Activated T-helper 2 cell treated with anti-CD3 and anti-CD28 coated beads, Interferon-gamma antibody, Interleukin-2, Interleukin-4, amounts not matched to agents 10 μg/mL and 5 μg/mL and 100 μg/mL, durations not matched to agents 14 hours and 24 hours and 36 hours (primary cell): ENCODE measurements at places on chromosomes 12 and 14. TPM values are rescaled to one million over a fixed set of nuclear protein-coding genes. Genes with fewer than 3 reads are reported as not detected.

Gene ART4
- total RNA-seq, result not detected in 2 replicates

GRCh38 chr14:65243766-65244442 is 141.6 kb upstream of the MAX start:
- no peaks in the 10 kb centered on the region for H3K27me3 ChIP-seq
- DNase-seq, result no peak
- no peak overlapping the region for H3K4me3 ChIP-seq
- peaks cover 7% of the 10 kb centered on the region for H3K4me1 ChIP-seq

- H3K36me3 ChIP-seq, result no peaks in the 10 kb centered on the region
- no peak for DNase-seq
Observed at GRCh38 chr12:126518596-126519200, 1453.5 kb downstream of the AACS start.

GRCh38 chr12:90939382-90939781 is 15.6 kb downstream of the CCER1 start:
- H3K4me3 ChIP-seq, result no peak overlapping the region
- peaks cover 17% of the 10 kb centered on the region for H3K4me1 ChIP-seq
- H3K36me3 ChIP-seq, result peaks cover 2% of the 10 kb centered on the region
- no peak overlapping the region for H3K27ac ChIP-seq
- peaks cover 4% of the 10 kb centered on the region for H3K27me3 ChIP-seq
- no peak for DNase-seq

- H3K27ac ChIP-seq, result no peak overlapping the region
- H3K36me3 ChIP-seq, result no peaks in the 10 kb centered on the region
- H3K4me1 ChIP-seq, result peaks cover 15% of the 10 kb centered on the region
- H3K27me3 ChIP-seq, result peaks cover 3% of the 10 kb centered on the region
- no peak for DNase-seq
Observed at GRCh38 chr12:4052691-4053090, 179.5 kb upstream of the PARP11 start.

Gene CMKLR1
- total RNA-seq, result not detected in 2 replicates

- peaks cover 45% of the 10 kb centered on the region for H3K36me3 ChIP-seq
- H3K4me3 ChIP-seq, result no peak overlapping the region
- peaks cover 2% of the 10 kb centered on the region for H3K4me1 ChIP-seq
- H3K27ac ChIP-seq, result no peak overlapping the region
- H3K27me3 ChIP-seq, result no peaks in the 10 kb centered on the region
Observed at GRCh38 chr12:111471236-111471635, 65.5 kb downstream of the SH2B3 start.

DNA sequence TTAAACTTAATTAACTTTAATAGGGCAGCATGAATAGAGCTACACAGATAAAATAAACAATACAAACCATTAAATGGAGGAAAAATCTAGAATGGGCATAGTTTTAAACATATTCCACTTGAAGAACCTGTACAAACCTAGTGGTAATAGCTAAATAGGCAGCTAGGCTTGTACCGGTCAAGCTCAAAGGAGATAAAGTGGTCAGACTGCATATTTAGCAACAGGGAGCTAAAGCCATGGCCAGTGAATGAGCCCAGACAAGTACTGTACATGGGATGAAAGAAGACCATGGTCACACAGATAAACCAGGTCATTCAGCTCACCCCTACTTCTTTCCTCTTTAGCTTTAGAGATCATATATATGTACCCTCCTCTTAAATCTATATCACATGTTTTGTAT is 186.6 kb upstream of the KRR1 start:
- no peak overlapping the region for H3K4me3 ChIP-seq
- H3K27me3 ChIP-seq, result peaks cover 24% of the 10 kb centered on the region
- no peaks in the 10 kb centered on the region for H3K4me1 ChIP-seq
- no peak overlapping the region for H3K27ac ChIP-seq

Gene NANOG
- total RNA-seq, result not detected in 2 replicates

Gene KCNH5
- not detected in 2 replicates for total RNA-seq

- H3K4me1 ChIP-seq, result peaks cover 3% of the 10 kb centered on the region
- H3K27me3 ChIP-seq, result peaks cover 36% of the 10 kb centered on the region
- no peak overlapping the region for H3K4me3 ChIP-seq
- no peak overlapping the region for H3K27ac ChIP-seq
- no peaks in the 10 kb centered on the region for H3K36me3 ChIP-seq
- DNase-seq, result no peak
Observed at GRCh38 chr14:23356662-23357061, 4.0 kb upstream of the SLC22A17 start.

DNA sequence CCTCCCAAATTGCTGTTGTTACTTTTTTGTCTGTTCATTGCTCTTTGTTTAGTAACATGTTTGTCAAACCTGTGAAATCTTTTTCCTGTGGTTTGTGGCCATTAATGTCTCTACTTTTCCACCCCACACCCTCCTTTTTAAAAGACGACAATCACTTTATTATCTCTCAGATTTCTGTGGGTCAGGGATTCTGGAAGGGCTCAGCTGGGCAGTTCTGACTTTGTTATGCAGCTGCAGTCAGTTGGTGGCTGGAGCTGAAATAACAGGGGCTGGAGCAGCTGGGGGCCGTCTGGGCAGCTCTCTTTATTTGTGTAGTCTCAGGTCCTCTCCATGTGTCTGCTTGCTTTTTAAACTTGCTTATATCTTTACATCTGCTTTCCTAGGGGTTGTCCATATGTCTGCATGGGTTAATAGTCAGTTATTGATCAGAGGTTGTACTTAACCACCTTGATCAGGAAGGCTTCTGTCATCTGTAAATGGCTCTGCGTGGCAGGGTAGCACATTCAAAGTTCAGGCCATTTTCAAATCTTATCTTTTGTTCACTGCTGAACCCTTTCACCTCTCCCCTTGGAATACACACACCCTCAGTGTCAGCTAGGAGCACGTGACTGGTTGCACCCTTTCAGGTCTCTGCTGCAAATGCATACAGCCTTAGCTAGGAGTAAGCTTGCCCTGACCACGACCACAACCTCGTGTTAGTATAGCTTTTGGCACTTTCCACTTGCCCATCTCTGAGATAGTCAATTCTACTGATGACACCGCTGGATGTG is 27.9 kb downstream of the BORCS5 start:
- H3K36me3 ChIP-seq, result peaks cover 54% of the 10 kb centered on the region
- H3K4me1 ChIP-seq, result peaks cover 38% of the 10 kb centered on the region
- H3K27me3 ChIP-seq, result no peaks in the 10 kb centered on the region
- peak; percentile 57 for DNase-seq
- peak overlapping the region; percentile 49 for H3K4me3 ChIP-seq
- peak overlapping the region; percentile 94 for H3K27ac ChIP-seq

Gene ASCL1
- not detected in 2 replicates for total RNA-seq

DNA sequence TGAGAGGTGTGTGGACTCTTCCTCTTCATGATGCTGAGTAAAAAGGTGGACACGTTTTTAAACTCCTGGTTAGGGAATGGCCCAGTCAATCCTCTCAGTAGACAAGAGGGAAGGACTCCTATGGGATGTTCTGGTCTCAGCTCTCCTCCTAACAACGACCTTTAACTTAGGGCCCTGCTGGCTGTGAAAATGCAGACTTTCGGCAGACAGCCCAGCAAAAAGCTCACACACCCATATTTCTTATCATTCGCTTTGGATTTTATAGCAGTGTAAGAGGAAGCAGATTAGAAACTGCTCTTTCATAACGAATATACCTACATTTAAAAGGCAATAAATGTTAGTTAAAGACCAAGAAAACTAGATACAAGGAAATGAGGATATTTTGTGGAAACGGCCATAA is 18.0 kb upstream of the YARS2 start:
- no peak for DNase-seq
- H3K36me3 ChIP-seq, result no peaks in the 10 kb centered on the region
- H3K27ac ChIP-seq, result no peak overlapping the region
- no peaks in the 10 kb centered on the region for H3K4me1 ChIP-seq
- peaks cover 5% of the 10 kb centered on the region for H3K27me3 ChIP-seq
